ENCODE measurements at places on chromosomes 1 and 21.

DNA sequence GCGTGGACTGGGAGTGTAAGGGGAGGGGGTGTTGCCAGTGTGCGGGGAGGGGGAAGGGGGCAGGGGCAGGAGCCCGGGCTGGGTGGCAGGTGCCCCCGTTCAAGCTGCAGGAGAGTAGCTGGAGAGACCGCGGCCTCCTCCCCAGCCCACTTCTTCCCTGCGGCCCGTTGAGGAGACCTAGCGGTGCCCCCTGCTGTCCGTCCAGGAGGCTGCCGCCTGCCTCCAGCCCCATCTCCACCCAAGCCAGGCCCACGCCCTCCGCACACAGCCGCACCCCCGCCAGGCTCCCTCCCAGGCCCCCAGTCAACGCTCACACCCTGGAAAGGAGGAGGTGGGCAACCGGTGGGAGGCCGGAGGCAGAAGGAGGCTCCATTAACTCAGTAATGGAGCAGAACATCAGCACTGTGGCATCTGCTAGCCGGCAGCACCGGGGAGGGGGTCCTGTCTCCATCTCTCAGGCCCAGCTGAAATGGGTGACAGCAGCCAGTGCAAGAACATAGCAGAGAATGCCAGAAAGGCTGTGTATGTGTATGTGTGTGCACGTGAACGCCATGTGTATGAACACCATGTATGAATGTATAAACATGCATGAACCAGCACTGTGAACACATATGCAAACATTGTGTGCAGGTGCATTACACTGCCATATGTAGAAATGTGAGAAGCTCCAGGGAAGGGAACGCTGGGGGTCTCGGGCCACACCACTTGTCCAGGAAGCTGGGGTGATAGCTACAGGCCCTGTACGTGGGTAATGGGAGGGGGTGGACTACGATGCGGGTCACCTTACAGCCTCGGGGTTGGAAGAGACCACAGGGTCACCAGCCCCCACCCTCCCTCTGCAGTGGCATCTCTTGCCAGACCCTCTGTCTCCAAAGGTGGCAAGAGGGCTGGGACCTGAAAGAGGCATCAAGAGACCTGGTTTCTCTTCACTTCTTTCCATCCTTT is 84.6 kb downstream of the SYT2 start:
- DNase-seq: peak; percentile 59

DNA sequence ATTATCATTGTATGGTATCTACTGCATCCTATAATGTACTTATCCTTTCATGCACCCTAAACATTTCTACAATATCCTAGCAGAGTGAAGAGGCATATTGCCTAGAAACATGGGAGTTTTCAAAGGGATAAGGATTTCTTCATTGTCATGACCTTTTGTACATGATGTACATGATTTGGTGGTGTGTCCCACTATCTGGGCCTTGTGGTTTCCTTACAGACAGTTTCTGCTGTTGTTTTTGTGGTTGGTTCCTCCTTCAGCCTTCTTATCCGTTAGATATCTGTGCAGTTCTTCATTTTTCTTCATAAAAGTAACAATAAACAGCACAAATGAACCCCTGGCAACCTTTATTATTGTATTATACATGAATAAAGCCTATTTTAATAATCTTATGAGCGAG is 70.4 kb upstream of the BACH1 start:
- no peak for DNase-seq

DNA sequence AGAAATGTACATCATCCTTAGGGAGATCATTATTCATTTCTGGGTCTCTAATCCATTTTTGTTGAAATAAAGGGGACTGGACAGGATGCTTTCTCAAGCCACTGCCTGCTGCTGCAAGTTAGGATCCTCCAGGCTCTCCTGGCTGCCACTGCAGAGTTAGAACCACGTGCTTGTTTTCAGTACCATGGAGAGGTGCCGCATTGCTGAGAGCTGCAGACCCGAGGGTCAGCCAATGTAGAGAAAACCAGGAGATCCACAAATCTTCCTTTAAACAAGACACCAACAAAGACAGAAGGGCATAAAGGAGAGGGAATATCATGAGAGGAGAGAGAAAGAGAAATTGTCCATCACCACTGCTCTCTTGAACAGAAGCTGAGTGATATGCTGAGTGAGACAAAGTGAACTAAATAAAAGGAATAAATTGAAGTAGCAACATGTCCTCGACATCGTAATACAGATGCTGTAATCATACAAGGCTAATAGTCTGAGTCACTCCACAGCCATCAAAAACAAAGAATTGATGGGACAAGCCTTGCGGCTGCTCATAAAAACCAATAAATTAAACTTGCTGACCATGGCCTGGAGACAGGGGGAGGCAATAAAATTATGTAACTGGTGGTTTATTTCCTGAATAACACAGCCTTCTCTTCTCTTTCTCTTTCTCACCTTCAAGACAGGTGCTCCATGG is 255.7 kb downstream of the OMA1 start:
- no peak for DNase-seq

DNA sequence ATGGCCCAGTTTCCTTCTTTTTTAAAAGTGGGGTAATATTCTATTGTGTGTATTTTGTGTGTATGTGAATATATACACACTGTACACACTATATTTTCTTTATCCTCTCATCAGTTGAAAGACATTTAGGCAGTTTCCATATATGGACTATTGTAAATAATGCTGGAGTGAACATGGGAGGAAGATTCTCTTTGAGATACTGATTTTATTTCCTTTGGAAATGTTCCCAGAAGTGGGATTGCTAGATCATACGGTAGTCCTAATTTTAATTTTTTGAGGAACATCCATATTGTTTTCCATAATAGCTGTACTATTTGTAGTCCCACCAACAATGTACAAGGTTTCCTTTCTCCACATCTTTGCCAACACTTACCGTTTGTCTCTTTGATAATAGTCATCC is 51.0 kb downstream of the F3 start:
- DNase-seq: no peak

DNA sequence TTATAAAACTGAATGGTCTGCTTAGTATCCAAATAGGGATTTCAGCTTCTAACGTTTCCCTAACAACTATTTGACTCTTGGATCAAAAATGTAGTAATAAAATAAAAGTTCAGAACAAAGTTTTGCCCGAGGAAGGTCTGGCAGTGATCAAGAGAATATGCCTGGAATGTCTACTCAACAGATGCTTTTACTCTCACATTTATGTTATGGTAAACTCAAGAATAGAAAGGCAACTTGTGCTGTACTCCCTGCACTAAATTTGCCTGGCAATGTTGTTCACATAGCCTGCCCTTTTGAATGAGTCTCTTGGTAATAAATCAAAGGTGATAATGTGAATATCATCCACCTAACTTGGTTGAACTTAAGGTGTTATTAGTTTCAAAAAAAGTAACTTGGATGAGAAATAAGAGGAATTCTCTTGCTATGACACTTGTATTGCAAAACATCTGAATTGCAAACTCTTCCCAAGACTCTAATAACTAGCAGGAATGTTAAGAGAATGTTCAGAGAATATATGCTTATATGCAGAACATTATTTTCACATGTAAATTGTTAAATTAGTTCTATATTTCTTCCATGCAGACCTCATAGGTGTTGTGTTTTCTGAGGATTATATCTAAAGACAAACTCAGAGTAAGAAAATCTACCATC is 215.8 kb downstream of the COL24A1 start:
- DNase-seq: no peak

DNA sequence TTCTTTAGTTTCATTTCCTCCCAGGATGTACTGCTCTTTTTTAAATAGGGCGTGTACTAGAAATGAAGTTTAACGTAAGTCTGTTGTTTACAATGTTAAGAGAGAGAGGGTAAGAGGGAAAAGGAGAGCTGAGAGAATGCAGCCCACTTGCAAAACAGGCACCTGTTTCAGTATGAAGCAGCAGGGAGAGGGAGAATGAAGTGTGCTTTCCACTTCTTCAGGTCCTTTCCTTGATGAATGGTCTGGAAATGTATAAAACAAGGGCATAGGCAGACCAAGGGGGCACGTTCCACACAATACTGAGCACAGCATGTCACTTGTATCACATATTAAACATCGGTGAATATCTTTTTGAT is 2.0 kb downstream of the KCNA3 start:
- peak; percentile 12 for DNase-seq

DNA sequence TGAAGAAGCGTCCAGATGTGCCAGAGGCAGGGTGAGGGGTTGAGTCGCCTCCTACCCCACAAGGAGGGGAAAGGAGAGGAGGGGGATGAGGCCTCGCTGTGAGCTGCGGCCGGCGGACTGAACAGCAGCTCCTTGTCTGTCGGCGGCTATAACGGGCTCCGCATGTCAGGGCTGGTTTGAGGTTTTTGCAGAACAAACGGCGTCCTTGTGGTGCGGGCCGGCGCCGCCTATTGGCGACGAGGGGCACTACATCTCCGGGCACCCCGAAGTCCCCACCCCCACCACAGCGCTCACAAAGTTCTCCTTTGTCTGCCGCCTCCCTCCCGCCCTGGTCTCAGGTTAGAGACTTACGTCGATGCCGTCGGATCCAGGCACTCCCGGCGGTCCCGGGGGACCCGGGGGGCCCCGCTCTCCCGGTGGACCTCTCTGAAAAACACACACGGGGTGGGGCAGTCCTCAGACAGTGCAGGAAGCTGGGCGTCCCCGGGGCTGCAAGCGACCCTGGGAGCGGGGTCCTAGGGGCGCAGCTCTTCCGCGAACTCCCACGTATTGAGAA is 1.8 kb downstream of the COL9A2 start:
- peak; percentile 83 for DNase-seq

DNA sequence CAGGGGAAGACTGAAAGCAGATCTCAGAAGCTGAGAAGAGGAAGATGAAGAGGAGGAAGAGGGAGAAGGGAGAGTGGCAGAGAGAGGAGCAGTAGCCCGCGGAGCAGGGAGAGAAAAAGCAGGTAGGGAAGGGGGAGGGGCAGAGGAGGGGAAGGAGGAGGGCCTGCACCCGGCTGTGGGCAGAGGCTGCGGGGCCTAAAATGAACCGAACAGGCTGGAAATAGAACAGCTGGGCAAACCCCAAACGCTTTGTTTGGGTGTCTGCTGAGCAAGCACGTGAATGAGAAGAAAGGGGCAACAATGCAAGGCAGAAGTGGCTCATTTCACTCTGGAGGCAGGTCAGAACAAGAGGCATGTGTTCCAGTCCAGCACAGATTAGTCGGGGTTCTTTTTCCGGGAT is 33.5 kb downstream of the KCNC4 start:
- no peak for DNase-seq

- DNase-seq: no peak
Measured at GRCh38 chr1:31510853-31511789, 65.2 kb upstream of the TINAGL1 start.

- DNase-seq: no peak
Measured at GRCh38 chr21:28239340-28239739, 753.3 kb downstream of the LTN1 start.

DNA sequence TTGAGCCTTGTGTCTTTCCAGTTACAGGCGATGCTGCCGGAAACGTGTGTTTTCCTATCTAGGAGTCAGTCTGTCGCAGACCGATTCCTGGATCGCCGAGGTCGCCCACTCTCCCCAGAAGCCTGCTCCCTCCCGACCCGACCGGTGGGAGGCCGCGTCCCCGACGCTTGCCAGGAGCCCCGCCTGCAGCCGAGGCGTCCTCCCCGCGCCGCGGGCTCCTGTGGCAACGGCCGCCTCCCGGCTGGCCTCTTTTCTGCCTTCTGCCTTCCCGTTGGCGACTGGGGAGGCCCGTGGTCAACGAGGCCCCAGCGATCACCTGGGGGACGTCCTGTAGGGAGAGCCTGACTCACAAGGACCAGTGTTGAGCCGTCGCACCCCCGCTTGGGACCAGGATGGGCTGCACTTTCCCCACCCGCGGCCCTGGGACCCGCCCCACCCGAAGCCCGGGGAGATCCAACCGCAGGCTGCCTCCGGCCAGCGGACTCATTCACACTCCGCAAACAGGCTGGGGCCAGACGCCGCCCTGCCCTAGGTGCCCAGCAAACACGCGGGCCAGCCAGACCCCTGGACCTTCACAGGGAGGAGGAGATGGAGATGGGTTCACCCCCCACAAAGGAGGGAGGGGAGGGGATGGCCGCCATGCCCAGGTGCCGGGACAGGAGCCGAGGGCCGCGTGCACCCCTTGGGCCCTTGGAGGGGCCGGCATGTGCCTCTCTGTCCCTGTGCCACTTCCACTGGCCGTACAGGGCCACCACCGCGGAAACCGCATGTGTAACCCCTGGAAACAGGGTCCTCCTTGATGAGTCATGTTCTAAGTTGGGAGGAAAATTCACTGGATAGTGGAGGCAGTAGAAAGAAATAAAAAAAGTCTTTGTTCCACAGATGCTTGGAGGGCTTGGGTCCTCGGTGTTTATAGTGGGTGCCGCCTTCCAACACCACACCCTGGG is 7.2 kb upstream of the COL6A1 start:
- DNase-seq: peak; percentile 33

DNA sequence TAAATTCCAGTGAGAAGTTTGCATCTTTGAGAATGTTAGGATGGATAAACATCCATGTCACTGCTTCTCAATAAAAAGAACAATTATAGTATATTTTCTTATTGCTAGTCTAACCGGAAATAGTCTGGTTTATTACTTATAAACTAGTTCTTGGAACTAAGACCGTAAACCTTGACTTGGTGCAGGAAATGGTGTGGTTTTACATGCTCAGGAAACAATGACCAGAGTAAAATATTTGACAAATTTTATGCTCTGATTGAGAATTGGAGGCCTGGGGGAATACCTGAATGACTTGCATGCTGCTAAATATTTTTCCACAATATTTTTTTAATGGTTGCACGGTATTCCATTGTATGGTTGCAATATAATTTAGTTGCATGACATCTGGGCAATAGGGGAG is 76.3 kb downstream of the XCL2 start:
- DNase-seq: no peak

DNA sequence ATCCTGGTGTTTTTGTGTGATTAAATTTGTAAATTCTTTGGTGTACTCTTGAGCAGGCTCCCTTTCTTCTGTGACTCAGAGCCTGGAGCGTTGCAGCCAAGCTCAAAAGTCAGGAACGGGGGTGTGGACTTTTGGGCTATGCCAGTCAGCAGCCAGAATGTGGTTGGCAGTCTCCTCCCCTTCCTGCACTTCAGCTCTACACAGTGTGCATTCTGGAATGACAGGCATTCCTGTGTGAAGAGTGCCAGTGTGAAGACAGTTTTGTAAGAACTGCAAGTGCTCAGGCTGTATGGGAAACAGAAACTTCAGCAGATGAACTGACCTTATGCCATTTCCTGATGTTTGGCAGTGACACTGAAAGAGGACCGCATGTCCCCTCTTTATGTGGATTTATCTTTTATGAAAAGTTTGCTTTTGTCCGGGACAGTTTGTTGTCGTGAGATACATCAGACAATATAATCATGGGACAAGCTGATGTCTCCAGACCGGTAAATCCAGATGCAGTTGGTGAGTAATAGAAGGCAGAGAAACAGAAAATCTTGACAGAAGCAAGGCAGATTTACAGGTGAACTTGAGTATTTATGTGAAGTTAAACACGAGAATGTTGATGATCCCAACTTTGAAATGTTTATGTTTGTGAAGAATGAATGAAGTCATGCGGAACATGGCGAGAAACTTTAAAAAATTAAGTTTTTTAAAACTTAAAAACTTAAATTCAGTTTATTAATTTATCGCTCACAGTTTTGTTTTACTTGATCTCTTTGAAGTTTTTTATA is 67.7 kb upstream of the RCC1 start:
- no peak for DNase-seq
